ENCODE measurements at places on chromosomes 4 and X.

GRCh38 chr4:57131849-57132742, 21.9 kb upstream of the IGFBP7 start:
- DNase-seq, result no peak

GRCh38 chr4:44237643-44238042, 211.0 kb downstream of the KCTD8 start:
- no peak for DNase-seq

- no peak for DNase-seq
Observed at GRCh38 chr4:58809948-58810347, 1699.8 kb upstream of the IGFBP7 start.

GRCh38 chr4:43132010-43132582, 239.6 kb downstream of the GRXCR1 start:
- DNase-seq, result peak; percentile 8

- DNase-seq, result peak; percentile 24
Observed at GRCh38 chr4:56048383-56048701, 99.6 kb downstream of the CEP135 start.

DNA sequence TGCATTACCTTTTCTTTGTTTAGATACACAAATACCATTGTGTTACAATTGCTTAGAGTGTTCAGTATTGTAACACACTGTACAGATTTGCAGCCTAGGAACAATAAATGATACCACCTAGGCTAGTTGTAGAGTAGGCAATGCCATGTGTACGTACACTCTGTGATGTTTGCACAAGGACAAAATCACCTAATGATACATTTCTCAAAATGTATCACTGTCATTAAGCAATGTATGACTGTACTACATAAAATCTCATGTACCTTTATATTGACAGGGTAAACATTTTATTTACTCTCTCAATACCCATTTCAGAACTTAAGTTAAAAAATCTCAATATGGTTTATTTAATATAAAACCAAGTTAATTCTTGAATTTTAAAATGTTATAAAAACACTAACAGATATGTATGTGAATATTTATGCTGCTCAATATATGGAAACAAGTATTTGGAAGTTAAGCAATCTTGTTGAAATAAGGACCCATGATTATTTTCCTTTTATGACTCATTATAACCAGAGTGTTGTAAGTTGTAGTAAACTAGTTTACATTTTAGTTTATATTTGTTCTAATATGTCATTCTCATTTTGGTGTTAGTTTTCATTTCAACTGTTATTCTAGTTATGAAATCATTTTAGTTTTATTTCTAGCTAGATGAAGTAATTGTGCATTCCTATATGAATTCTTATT, 409.2 kb downstream of the TLL1 start:
- no peak for DNase-seq

GRCh38 chrX:72540318-72540717, 32.3 kb downstream of the HDAC8 start:
- DNase-seq, result no peak

DNA sequence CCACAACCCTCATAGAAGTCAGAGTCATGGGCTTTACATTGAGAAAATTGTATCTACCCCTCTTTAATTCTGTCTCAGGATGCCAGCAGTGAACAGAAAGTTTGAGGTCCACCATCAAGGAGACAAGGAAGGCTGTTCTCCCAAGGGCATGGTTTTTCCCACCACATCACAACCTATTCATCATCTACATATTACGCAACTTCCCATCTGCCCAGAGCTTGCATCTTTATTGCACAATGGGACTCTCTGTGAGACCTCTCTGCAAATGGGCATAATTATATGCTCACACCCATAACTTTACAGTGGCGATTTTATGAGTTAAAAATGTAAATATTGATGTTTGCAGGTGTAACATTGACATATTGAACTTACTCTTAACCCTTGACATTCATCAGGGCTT, 38.9 kb downstream of the PAGE2 start:
- DNase-seq, result no peak

DNA sequence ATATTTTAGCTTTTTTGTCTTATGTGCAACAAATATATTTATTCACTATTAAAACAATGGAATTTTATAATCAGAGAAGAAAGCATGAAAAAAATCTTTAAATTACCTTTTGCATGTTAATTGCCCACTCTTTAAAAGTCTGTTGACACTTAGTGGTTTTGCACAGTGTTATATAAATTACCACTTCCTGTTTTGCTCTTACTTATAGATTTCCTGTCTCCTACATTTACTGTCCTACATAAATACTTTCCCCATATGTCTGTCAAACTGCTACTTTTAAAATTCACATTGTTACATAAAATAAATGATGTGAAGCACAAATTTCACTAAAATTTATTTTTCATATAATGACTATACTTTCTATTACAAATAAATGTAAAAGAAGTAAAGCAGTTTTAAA, 161.1 kb upstream of the NDST4 start:
- DNase-seq, result no peak

DNA sequence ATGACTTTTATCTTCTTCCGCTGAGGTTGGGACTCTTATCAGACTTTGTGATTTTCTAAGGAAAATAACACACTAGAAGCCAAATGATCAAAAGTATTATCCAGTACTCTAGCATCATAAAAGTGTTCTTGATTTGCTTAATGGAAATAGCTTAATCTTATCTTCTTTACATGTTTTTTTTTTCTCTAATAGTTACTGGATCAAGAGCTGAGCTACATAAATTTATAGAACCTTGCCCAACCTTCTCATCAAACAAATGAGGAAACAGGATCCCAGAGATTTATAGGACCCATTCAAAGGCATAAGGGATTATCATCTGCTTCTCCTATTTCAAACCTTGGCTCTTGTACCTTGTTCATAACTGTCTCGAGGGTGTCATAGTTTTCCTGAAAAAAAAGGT, 68.3 kb upstream of the WDR17 start:
- no peak for DNase-seq

DNA sequence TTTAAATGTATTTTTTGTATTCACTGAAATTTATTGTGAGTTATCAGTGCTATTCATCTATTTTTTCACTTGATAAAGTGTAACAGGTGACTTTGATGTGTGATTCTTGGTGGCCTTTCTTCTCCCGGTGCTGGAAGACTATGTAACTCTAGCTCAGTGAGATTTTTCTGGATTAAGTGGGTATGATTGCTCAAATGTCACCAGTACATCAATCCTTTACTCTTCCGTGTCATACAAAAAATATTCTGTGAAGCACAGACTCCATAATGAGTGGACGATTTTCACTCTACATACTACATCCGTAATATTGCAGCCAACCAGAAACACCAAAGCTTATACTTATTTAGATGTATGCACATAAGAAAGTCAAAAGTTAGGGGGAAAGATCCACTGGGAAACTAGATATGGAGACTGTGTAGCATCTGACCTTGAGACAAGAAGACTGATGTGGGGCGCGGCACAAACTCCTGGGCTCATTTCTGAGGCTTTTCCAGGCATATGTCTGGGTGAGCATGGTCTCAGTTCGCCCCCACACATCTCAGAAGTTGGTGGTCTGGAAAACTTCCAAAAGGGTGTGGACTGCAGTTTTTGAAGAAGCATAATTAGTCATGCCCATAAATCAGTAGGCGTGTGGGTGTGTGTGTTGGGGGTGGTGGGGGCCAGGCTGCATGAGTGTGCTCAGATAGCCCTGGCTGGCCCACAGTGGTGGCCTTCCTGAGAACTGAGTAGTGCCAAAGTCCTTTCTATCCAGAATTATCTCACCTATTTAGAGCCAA, 53.9 kb upstream of the TENM3 start:
- no peak for DNase-seq

DNA sequence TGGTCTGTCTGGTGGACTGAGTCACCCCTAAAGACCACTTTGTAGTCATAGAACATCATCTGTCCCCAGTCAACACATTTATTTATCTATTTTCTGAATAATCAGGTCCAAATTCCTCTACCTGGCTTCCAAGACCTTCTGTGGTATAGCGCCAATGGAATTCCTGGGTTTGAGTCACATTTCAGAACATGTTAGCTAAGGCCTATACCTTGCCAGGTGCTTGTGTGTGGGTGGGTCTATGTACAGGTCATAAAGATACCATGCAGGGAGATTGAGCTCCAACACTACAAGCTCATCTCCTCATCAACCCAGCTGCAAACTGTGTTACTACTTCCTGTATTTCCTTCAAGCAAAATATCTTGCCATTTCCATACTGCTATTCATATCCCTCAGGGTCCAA, 113.3 kb downstream of the TRAPPC11 start:
- no peak for DNase-seq

DNA sequence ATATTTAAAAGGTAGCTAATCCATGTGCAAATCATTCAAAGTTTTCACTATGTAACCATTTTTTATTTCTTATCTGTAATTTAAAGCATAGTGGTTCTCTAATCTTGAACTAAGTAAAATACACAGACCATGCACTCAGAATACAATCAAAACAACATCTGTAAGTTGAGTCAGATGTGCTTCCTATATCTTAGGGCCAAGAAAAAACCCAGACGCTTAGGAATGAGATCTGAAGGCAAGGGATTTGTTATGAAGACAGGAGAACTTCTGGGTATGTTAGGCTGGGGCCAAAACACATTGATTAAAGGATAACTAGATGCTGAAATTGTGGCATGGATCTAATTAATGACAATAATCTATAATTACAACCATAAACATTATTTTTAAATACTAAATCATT, 120.3 kb downstream of the PDE5A start:
- DNase-seq, result no peak

- DNase-seq, result no peak
Observed at GRCh38 chr4:94277534-94277933, 65.1 kb downstream of the HPGDS start.

DNA sequence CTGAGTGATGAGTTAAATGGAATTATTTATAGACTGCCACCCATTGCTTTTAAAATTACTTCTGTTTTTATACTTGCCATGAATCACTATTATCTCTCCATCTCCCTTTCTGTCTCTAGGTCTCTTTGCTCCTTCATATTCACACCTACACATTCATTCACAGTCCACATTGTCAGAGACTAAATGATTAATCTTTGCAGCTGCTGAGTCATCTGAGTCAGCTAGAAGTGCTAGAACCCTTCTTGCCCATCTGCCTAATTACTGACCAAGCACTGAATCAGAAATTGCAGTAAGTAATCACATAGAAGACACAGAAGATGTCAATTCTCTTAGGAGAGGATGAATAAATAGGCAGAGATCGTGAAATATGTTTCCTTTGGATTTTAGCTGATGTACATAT, 31.6 kb upstream of the RPS6KA6 start:
- no peak for DNase-seq

DNA sequence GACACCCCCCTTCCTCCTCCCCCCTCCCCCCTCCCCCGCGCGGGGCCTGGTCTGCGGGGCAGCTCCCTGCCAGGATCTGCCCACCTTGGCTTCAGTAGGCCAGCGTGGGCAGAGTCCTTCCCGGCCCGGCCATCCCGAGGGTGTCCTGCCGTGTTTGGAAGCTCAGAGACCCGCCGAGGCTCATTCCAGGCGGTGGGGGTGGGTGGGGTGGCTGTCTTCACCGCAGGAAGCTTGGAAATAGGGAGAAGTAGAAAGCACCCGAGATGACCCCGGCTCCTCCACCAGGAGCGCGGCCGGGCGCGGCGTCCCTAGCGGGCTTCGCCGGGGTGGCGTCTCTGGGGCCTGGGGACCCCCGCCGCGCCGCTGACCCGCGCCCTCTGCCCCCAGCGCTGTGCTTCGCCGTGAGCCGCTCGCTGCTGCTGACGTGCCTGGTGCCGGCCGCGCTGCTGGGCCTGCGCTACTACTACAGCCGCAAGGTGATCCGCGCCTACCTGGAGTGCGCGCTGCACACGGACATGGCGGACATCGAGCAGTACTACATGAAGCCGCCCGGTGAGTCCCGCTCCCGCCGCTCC, 1.6 kb downstream of the NAT8L start:
- no peak for DNase-seq

GRCh38 chr4:155173371-155173770, 35.1 kb upstream of the NPY2R start:
- DNase-seq, result no peak

DNA sequence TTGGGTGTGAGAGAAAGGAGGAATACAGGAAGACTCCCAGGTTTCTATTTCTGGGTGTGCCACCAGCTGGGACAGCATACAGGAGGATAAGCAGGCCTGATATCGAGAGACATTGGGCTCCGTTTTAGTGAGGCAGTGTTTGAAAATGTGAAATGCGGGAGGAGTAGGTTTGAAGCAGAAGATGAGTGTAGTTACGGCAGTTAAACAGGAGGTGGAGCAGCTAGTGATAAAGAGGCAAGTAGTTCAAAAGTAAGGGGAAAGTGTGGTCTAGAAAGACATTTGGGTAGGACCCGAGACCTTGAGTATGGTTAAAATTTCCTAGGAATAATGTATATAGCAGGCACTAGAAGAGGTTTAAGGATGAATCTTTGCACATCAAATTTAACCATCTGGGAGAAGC, 42.4 kb downstream of the DCUN1D4 start:
- DNase-seq, result peak; percentile 13

GRCh38 chr4:121829511-121829910, 5.8 kb upstream of the CCNA2 start:
- DNase-seq, result no peak

GRCh38 chr4:15294202-15294601, 133.6 kb upstream of the C1QTNF7 start:
- no peak for DNase-seq

DNA sequence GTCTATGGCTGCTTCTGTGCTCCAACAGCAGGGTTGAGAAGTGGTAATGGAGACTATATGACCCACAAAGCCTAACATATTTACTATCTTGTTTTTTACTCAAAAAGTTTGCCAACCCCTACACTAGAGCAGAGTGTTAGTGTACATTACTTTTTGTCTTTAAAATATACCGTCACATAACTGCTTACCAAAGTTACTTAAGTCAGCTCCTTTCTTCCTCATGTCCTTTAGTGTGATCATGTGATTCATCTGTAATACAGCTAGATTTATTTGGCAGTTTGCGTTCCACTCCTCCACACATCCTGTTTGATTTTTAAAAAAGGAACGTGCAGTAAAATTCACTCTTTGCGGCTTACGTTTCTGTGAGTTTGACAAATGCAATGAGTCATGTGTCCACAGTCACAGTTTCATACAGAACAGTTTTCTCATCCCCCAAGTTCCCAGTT, 162.4 kb upstream of the GPRIN3 start:
- DNase-seq, result no peak

DNA sequence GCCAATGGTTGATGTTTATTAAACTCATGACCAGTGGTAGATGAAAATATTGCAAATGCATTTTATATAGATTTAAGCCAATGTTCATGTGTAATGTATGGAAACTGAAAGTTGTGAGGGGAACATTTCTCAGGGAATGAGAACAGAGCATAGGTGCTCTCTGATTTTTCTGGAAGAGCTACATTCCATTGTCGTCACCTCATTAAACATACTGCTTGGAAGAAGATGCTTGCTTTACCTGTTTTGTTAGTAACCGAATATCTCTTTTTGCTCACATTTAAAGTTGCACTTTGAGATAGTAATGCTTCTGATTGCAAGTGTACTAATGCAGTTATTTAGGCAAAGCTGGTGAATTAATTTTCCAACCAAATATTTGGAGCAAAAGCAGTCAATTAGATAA, 93.8 kb upstream of the CLCN4 start:
- no peak for DNase-seq

- no peak for DNase-seq
Observed at GRCh38 chr4:88976775-88977035, 80.3 kb downstream of the FAM13A start.

All from HCT116 (cell line).